Activated CD4-positive, CD25-positive, alpha-beta regulatory T cell (primary cell): ENCODE measurements at places on chromosomes 16 and 17.

DNA sequence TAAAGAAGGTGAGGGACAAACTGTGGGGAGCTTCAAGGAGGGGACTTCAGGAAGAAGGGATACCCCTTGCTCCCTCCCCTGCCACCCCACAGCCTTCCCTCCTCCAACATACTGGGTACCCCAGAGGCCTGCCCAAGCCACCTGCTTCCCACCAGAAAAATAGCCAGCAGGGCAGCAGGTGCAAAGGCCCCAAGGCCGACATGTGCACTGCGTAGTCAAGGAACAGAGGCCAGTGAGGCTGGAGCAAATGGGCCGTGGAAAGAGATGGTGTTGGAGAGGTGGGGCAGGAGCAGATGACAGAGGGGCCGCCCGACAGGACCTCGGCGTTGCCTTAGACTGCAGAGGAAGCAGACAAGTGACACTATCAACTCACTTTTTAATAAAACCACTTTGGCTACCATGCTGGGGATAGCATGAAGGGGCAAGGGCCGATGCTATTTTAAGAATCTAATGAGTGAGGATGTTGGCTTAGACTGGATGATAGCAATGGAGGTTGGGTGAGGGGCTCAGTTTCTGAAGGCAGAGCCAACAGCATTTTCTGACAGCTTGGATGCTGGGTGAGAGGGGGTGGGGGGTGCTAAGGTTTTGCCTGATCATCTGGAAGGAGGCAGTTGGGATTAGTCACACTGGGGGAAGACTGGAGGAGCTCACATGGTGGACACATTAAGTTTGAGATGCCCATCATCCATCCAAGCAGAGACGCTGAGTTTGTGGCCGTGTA is 72.8 kb upstream of the TOB1 start:
- no peak for DNase-seq

DNA sequence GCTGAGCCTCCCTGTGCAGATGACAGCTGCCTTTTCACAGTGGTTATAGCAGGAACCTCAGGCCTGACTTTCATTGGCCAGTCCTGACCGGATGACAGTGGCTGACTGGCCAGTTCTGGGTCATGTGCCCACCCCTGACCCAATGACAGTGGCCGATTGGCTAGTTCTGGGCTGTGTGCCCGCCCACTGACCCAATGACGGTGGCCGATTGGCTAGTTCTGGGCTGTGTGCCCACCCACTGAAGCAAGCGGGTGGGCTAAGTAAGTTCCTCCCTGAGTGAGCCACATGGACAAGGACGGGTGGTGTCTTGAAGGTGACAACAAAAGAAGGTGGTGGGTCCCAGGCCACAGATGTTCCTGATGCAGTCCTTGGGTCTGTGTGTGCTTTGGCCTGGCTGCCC is 9.5 kb downstream of the DEF8 start:
- no peak for DNase-seq

DNA sequence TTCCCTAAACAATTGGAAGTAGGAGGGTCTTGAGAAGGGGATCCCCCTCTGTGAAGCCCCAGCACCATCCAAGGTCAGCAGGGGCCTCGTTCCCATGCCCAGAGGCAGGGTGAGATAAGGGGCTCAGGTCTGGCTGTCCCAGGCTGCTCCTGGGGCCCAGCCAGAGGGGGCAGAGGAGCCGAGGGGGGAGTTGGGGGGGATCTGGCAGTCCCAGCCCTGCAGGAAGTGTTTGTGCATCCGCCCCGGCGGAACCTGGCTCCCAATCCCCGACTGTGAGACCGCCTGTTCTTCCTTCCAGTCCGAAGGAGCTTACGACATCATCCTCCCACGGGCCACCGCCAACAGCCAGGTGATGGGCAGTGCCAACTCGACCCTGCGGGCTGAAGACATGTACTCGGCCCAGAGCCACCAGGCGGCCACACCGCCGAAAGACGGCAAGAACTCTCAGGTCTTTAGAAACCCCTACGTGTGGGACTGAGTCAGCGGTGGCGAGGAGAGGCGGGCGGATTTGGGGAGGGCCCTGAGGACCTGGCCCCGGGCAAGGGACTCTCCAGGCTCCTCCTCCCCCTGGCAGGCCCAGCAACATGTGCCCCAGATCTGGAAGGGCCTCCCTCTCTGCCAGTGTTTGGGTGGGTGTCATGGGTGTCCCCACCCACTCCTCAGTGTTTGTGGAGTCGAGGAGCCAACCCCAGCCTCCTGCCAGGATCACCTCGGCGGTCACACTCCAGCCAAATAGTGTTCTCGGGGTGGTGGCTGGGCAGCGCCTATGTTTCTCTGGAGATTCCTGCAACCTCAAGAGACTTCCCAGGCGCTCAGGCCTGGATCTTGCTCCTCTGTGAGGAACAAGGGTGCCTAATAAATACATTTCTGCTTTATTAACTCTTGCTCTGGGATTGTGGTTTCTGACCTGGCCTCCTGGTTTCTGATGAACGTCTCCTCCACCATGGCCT is 14.9 kb downstream of the GPRC5C start:
- no peak for DNase-seq

DNA sequence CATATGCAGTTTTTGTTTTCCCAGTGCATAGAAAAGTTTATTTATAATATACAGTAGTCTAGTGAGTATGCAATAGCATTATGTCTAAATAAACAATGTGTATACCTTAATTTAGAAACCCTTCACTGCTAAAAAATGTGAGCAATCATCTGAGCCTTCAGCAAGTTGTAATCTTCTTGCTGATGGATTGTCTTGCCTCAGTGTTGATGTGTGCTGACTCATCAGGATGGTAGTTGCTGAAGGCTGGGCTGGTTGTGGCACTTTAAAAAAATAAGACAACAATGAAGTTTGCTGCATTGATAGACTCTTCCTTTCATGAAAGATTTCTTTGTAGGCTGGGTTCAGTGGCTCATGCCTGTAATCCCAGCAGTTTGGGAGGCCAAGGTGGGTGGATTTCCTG is 13.9 kb upstream of the CAPNS2 start:
- no peak for DNase-seq

- peak; percentile 45 for DNase-seq
Measured at GRCh38 chr17:6473128-6473767, 29.0 kb downstream of the PIMREG start.
